ENCODE measurements at places on chromosomes 16 and 17.

GRCh38 chr17:3167574-3167973 lies 29.7 kb upstream of the OR1A2 start:
- DNase-seq, result no peak

DNA sequence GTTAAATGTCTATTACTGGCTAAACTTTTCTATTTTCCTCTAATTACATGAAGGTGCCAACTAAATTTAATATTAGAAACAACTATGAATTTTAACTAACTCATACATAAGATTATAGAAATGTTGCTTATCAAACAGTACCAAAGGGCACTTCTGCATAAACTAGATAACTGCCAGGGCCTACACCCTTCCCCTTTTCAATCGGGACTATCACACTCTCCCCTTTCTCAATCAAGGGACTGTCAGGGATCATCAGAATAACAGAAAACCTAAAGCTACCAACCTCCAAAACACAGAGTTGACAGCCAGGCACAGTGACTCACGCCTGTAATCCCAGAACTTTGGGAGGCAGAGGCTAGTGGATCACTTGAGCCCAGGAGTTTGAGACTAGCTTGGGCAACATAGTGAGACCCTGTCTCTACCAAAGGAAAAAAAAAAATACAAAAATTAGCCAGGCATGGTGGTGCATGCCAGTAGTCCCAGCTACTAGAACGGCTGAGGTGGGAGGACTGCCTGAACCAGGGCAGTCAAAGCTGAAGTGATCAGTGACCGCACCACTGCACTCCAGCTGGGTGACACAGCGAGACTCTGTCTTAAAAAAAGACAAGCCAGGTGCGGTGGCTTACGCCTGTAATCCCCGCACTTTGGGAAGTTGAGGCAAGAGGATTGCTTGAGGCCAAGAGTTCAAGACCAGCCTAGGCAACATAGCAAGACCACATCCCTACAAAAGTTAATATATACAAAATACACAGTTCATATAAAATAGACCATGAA lies 3.2 kb upstream of the PHLPP2 start:
- no peak for DNase-seq

DNA sequence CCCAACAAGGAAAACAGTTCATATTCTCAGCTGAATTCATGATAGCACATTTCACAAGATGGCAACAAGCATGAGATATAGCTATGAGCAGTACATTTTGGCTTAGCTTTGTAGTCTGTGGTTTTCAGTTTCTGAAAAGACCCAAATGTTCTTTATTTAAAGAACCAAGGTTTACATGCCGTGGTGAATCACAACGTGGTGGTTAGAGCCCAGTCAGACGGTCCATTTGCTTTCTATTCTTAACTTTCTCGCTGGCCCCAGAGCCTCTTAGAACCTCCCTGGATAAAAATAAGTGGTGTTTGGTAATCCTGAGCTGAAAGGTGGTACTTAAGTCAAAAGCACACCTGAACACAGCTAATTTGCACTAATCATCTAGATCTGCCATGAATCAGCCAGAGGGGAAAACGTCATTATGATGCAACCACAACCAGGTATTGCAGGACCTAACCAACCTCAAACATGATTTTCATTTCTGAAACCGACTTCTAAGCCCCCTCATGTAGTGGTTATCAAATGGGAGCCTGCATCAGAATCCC lies 18.6 kb upstream of the HAPSTR1 start:
- no peak for DNase-seq

- no peak for DNase-seq
Observed at GRCh38 chr16:8674413-8675022, at the start of gene ABAT. ABAT (plus strand) TSS chr16:8674617; CDS start chr16:8735740, 61,123 bp downstream.

GRCh38 chr17:6449307-6449706 lies 5.1 kb downstream of the PIMREG start:
- DNase-seq, result no peak

- DNase-seq, result no peak
Observed at GRCh38 chr17:81027591-81028505, 7.1 kb upstream of the BAIAP2 start.

DNA sequence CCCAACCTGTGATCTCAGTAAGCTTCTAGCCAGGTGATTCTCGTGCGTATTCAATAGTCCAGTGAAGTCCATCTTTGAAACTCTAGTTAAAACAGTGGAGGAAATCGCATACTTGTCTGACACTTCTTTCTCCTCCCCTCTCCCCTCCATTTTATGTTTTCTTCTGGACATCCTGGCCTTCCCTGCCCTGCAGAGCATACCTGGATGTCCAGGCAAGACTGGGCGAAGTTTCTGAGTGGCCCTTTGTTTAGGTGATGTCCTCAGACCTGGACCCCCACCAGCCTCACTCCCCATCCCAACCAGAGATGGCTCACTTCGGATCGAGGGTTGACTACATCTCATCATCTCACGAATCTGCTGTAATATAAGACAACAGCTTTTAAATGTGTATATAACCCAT lies 65.7 kb downstream of the CCDC182 start:
- DNase-seq, result no peak

DNA sequence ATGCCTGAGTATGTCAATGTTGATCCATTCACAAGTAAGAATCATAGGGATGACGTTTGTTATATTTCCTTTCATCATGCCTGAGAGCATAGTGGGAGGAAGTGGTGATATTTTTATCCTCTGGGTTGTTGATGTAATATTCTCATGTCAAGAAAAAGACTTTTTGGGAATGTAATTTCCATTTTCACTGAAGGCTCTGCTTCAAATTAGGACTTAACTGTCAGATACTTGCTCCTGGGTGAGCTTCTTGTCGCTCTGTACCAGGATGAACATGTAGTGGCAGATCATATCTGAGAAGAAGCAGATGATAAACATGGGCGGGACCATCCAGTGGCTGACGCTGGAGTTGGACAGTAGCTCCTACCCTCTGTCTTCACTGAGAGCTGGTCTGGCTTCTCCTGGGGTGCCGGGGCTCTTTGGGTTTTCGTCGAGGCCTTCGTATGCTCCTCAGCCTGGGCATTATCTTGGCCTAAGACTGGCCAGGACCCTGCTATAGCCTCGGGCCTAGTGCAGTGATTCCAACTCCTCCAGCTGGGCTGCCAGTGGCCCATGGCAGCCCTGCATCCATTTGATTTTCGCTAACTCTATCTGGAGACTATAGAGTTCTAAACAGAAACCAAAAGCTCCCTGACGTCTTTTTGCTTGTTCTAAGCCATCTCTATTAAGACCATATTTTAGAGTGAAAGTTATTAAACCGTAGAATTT lies 19.7 kb downstream of the CYB5B start:
- no peak for DNase-seq

DNA sequence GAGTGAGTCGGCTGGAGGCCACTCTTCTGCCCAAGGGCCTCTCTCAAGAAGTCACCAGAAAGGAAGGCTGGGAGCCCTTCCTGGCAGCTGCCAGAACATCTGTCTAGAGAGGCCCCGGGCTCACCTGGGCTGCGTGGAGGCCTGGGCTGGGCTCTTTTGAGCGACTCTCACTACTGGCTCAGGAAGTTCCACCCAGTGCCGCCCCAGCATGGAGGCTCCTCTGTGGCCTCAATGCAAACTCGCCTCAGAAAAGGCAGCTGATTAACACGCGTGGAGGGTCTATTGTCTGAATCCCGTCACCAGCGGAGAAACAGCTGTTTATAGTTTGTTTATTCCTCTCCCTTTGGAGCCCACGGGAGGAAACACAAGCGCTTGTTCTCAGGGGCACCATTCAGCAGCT lies 25.3 kb downstream of the XYLT1 start:
- DNase-seq, result no peak

GRCh38 chr17:51434434-51435170 lies 174.3 kb downstream of the UTP18 start:
- DNase-seq, result no peak

- no peak for DNase-seq
Observed at GRCh38 chr17:5583426-5584382, 605 bp downstream of the NLRP1 start.

- DNase-seq, result no peak
Observed at GRCh38 chr16:55021595-55022475, 91.2 kb downstream of the IRX5 start.

DNA sequence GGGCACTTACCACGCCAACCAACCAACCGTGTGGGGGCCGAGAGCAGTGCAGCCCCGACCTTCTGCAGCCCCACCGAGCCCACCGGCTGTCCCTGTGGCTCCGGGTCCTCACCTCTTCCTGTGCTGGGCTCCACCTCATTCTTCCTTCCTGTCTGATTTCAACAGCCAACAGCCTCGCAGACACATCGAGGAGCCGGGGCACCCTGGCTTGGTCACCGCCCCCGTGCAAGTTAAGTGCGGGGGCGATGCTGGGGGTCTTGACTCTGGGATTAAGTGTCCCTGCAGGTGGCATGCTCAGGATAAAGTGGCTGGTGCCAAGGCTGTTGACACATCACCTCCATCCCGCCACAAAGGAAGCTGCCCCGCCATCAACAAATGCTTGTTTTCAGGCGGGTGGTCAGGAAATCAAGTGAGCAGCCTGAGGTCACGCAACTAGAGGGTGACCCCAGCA lies at the start of gene NLRC3:
TSS of gene NLRC3 (minus strand) at position 102 of the 451 bp plus-strand sequence. CDS start 12,367 bp downstream, outside the sequence.
- no peak for DNase-seq

DNA sequence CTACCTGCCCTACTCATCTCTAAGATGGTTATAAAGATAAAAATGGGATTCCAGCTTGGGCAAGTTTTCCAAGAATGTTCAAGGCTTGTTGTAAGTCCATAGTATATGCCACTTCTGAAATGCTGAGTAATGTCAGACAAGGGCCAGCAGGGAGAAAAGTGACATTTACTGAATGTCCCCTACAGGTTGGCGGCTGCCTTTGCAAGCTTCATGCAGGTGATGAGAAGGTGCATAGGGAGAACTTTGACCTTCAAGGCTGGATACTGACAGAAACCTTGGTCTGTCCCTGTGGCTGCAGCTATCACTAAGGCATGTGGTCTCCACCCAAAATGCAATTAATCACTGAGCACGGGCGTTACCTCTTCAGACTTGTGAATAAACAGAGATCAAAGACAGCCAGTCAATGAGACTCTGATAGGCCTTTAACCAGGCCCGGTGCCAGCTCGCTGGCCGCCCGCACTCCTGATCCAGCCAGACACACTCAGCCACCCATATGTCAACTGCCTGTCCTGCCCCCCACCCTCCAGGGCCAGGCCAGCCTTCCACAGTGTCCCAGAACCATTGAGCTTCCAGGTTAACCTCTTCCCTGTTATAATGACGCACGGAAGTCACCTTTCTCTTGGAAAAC lies 26.8 kb upstream of the AXIN2 start:
- no peak for DNase-seq

GRCh38 chr17:50208611-50209061 lies 7.2 kb upstream of the COL1A1 start:
- DNase-seq, result no peak

- DNase-seq, result no peak
Observed at GRCh38 chr17:5203178-5203907, 11.7 kb upstream of the ZNF594 start.

GRCh38 chr16:12637002-12637401 lies 166.7 kb downstream of the CPPED1 start:
- DNase-seq, result no peak

Data from NCI-H187 treated with DMSO at 0.1 percent for 48 hours (cell line).